ENCODE measurements at places on chromosomes 7 and 10.
A peak's percentile ranks its signal among the peaks of the same experiment; 100 is the strongest.

GRCh38 chr7:18357691-18358090 is 137.9 kb upstream of the HDAC9 start:
- DNase-seq = no peak

GRCh38 chr10:118161461-118162246 is 114.9 kb upstream of the RAB11FIP2 start:
- no peak for DNase-seq

DNA sequence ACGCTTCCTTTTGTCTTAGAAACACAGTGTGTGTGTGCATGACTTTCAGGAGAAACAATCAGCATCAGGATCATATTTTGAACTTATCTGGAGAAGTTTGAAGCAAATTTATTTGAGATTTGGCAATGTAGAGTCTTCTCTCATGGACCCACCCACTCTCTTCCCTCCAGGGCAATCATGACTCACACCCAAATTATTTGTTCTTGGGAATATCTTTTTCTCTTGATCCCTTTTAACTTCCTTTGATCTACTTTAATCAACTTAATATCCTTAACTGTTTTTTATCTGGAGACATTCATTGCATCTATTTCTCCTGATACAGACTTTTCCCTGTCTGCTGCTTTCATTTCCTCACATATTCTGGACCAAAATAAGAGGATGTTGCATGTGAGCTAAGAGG is 1174.3 kb downstream of the GATA3 start:
- no peak for DNase-seq

DNA sequence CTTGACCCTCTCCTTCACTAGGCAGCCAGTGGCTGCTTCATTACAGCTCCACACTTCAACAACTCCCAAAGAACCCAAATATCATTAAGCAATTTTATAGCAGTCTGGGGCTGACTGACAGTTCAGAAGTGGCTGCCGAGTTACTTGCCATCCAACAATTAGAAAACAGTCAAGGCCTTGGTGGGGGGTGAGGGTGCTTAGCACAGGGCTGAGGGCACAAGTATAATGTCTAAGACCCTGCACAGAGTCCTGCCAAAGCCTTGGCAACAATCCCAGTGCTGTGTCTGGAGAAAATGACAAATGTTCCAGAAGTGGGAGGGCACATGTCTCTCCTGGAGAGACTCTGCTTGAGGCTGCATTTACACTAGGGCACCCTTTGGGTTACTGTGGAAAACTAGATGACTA is 71.1 kb downstream of the CXCL12 start:
- DNase-seq = no peak

GRCh38 chr10:29524720-29525119 is 110.1 kb downstream of the SVIL start:
- no peak for DNase-seq

DNA sequence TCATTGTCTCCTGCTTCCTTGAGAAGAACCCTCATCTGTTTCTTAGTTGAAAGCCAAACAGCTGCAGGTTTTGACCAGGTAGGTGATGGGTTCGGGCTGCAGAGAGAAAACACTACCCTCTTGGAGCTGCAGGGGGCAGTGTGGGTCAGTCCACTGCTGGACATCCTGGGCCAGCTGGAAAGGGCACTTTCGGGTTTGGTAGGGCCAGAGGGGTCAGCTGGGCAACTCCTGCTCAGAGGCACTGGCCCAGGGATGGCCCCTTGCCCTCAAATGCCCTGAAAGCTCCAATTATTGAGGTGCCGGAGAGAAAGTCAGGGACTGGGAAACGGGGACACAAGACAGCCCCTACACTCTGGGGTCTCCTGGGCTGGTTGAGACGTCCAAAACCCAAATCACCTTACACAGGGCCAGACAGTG is 90.7 kb downstream of the MKI67 start:
- DNase-seq = peak; percentile 50

DNA sequence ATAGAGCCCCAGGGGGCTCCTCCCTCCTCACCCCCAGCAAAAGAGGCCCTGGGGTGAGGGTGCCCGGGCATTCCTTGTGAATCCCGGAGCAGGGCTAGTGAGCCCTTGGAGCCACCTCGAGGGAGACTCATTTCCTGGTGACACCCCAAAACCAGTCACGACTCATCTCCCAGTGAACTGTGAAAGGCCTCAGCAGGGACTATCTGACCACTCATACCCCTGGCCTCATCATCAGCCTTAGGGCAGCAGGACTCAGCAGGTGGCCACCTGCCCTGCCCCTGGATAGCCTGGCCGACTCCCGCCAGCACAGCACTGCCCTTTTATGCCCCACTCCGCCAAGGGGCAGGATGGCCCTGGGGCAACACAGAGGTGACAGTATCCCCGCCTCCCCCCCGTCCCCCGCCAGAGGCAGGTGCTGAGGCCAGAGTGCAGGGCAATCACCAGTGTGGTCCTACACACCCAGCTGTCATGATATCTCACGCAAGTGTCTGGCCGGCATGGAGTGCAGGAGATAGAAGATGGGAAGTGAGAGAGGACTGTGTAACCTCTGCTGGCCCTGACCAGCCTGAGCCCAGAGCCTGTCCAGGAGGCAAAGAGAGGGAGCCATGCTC is 3.2 kb downstream of the SNCG start:
- no peak for DNase-seq

- DNase-seq = no peak
Measured at GRCh38 chr10:99430116-99430450, 341 bp downstream of the GOT1 start.

- DNase-seq = no peak
Measured at GRCh38 chr7:11587814-11588213, 244.2 kb downstream of the THSD7A start.

DNA sequence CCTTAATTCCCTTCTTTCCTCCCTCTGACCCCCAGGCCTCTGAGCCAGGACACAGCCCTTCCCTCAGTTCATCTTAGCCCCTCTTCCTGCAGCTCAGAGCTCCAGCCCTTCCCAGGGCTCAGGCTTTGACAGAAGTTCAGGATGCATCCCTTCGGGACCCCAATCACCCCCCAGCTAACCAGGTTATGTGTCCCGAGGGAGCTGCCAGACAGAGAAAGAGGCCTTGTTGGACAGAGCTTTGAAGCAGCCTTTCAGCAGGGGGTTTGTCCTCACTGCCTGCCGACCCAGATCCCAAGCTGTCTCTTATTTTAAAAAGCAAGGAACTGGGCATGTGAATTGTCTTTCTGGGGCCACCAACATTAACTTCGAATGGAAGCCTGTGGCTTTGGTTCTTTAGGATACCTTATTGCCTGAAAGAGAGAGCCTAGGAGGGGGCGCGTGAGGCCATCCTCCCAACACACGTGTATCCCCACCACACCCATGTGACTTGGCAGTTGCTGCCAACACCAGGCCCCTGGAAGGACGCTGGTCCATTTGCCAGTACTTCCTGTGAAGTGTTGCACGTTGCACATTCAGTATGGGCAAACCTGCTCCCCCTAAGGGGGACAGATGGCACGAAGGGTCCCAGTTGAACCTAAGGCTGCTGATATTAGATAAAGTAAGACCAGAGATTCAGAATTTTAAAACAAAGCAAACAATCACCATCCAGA is 858 bp downstream of the CCDC136 start:
- DNase-seq = no peak

DNA sequence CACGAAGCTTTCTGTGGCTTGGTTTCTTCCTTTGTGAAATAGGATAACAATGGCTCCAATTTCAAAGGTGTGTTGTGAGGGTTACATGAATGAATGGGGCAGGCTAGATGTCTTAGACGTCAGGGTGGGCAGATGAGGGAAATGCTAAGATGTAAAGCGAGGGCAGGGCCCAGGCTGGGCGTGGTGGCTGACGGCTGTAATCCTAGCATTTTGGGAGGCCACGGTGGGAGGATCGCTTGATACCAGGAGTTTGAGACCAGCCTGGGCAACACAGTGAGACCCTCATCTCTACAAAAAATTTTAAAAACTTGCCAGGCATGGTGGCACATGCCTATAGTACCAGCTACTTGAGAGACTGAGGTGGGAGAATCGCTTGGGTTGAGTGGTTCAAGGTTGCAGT is 607.7 kb upstream of the FOXK1 start:
- no peak for DNase-seq

DNA sequence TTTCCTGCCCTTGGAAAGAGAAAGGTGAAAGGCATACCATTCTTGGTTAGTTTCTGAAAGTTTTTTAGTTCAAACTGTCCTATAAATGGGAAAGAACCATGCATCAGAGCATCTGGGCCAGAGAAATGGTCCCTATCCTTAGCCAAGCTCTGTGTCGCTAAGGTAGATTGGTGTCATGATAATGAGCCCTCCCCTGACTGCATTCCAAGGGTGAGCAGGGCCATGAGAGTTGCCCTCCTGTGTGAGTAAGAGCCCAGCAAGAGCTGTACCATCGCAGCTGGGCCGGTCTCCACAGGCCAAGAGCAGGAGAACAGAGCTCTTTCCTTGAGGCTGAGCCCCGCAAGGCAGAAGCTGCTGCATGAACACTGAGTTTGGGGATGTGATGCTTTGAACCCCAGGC is 30.3 kb downstream of the GRB10 start:
- DNase-seq = no peak

DNA sequence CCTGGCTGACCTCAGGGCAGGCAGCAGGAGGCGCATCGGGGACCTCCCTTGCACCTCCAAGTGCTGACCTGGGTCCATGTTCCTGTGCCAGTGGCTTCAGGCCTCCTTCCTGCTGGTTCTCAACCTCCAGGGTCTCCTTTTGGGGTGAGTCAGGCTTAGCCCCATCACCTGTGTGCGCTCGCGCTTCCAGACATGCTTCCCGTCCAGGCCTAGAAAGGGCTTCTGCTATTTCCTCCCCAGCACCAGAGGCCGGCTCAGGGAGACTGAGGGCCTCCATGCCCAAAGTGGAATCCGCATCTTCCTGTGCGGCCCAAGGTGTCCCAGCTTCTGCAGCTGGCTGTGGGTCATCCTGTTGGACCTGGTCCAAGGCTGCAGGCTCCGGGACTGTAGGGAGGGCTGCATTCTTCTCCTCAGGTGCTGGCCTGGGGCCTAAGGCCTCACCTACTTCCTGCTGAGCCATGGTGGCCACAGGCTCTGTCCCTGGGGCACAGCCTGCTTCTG is 5.9 kb downstream of the NACAD start:
- DNase-seq = no peak

DNA sequence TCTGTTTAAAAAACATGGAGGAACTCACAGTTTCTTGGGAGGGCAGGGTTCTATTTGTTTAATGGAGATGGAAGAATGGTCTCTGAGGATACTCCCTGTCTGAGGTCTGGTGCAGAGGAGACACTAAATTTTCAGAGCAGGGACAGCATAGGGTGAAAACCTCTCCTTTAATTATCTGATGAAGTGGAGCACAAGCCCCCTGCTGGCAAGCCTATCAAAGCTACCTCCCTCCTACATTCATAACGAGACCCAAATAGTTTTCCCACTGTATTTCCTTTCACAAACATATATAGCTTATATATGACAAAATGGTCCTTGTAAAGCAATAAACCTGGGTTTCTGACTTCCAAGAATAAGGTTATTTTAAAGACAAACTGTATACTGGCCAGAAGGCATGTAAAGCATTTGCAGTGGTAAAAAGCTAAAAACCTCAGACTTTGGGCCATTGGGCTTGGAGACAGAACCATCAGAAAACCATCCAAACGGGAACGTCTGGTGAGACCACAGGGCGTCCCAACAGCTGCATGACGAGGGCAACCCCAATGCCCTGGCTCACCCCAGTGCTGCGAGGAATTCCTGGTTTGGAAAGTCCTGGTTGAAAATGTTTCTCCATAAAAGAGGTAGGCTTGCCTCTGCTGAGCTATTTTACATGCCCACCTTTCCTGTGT is 201.3 kb downstream of the FANK1 start:
- no peak for DNase-seq

DNA sequence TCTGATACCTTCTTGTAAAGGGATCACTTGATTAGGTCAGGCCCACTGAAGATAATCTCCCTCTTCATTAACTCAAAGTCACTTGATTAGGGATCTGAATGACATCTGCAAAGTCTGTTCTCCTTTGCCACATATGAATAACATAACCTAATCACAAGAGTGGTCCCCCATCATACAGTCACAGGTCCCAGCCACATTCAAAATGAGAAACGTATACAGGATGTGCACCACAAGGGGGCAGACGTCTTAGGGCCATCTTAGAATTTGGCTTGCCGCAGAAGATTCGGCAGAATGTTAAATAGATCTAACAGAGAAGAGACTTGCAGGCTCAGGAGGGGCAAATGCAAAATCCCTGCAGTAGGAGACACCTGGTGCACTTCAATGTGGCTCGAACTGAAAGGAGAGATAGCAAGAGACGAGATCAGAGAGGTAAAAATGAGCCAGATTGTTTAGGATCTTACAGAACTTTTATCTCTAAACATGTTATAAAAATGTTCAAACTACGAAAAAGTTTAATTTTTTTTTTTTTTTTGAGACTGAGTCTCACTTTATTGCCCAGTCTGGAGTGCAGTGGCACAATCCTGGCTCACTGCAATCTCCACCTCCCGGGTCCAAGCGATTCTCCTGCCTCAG is 10.4 kb upstream of the SMC3 start:
- DNase-seq = peak; percentile 55

DNA sequence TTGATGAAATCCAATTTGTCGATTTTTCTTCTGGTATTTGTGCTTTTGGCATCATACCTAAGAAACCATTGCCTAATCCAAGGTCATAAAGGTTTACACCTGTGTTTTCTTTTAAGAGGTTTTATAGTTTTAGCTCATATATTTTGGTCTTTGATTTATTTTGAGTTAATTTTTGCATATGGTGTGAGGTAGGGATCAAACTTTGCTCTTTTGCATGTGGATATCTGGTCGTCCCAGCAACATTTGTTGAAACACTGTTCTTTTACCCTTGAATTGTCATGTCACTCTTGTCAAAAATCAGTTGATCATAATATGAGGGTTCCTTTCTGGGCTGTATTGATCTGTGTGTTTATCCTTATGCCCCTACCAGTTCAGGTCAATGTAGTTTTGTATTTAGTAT is 232.5 kb upstream of the SH2B2 start:
- no peak for DNase-seq

DNA sequence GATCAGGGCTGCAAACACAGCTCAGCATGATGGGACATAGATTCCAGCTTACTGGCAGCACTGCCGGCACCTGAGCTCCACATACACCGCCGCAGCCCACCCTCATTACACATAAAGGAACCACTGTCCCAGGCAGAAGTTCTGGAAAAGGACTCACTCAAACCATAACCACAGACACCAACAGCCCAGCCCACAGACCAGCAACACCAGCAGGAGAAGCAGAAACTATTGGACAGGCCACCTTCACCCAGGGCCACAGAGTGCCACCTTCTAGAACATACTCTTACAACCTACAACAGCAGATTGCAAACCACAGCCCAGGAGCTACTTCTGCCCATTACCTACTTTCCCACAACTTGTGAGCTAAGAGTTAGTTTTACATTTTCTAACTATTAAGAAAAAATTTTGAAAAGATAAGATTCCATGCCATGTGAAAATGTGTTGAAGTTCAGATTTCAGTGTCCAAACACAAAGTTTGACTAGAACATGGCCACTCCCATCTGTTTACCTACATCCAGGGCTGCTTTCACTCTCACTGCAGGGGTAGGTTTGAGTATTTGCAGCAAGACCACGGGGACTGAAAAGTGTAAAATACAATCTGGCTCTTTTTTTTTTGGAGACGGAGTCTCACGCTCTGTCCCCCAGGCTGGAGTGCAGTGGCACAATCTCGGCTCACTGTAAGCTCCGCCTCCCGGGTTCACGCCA is 153.0 kb downstream of the TNS3 start:
- DNase-seq = no peak

Data from activated CD4-positive, alpha-beta T cell treated with anti-CD3 and anti-CD28 coated beads for 24 hours (primary cell).